ENCODE measurements at places on chromosomes 6 and 20. TPM values are rescaled to one million over a fixed set of nuclear protein-coding genes. Genes with fewer than 3 reads are reported as not detected.

- no peak for DNase-seq
Observed at GRCh38 chr6:154485815-154486214, 24.7 kb downstream of the CNKSR3 start.

DNA sequence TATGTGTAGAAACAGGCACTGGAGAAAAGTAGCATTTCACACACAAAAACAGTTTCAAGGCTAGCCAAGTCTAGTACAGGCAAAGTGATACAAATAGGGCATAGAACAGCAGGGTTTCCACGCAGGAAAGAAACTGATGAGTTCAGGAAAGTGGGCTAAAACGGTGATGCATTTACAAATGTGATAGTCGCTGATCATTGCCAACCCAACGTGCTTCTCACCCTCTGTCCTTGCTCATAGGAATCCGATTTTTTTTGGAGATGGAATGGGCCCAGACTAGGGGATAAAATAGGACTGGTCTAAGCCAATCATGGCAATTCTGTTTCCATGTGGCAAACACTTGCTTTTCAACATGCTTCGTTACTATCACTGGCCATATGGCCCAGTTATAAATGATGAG lies 536.6 kb downstream of the PRKN start:
- no peak for DNase-seq

- peak; percentile 9 for DNase-seq
Observed at GRCh38 chr20:40223810-40224209, 465.2 kb downstream of the MAFB start.

GRCh38 chr20:17803765-17804164 lies 104.0 kb downstream of the BANF2 start:
- DNase-seq, result no peak

- DNase-seq, result peak; percentile 2
Observed at GRCh38 chr20:52103913-52104545, 87.5 kb downstream of the ZFP64 start.

- DNase-seq, result no peak
Observed at GRCh38 chr20:36519944-36520343, 21.4 kb upstream of the MYL9 start.

DNA sequence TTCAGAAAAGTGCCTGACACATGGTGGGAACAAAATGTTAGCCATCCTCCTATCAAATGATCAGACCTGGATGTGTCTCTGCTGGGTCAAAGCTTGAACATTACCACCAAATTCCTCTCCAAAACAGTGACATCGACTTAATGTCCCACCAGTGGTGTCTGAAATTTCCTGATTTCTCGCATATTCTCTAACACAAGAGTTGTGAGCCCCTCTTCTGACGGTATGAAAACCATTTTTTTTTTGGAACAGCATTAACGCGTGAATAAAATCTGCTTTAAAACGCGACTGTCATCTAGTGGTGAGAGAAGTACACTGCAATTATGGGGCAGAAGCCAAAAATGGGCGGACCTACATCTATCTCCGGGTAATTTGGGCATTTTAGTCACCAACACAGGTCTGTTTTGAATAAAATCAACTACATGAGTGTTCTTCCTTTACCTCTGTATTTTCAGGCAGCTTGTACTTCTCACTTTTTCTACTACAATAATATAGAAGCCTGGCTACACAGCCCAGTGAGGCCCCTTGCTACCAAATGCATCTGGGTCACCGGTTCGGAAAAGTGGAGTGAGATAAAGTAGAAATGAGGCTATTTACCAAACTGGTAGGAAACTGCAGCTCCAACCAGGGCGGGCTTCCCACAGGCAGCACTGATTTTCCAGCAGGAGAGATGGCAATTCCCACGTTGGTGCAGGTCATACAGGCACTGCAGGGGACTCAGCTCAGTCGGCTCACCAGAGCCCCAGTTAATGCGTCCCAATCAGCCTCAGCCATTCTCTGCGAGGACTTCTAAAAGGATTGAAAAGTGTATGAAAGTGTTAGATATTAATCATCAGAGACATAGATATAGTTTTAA lies 27.4 kb downstream of the MGME1 start:
- peak; percentile 70 for DNase-seq

GRCh38 chr6:117555882-117556498 lies 46.3 kb downstream of the GOPC start:
- DNase-seq, result peak; percentile 42

GRCh38 chr20:60060593-60060992 lies 102.4 kb downstream of the CDH26 start:
- DNase-seq, result no peak

- DNase-seq, result peak; percentile 62
Observed at GRCh38 chr6:135941275-135942025, 89.9 kb downstream of the PDE7B start.

DNA sequence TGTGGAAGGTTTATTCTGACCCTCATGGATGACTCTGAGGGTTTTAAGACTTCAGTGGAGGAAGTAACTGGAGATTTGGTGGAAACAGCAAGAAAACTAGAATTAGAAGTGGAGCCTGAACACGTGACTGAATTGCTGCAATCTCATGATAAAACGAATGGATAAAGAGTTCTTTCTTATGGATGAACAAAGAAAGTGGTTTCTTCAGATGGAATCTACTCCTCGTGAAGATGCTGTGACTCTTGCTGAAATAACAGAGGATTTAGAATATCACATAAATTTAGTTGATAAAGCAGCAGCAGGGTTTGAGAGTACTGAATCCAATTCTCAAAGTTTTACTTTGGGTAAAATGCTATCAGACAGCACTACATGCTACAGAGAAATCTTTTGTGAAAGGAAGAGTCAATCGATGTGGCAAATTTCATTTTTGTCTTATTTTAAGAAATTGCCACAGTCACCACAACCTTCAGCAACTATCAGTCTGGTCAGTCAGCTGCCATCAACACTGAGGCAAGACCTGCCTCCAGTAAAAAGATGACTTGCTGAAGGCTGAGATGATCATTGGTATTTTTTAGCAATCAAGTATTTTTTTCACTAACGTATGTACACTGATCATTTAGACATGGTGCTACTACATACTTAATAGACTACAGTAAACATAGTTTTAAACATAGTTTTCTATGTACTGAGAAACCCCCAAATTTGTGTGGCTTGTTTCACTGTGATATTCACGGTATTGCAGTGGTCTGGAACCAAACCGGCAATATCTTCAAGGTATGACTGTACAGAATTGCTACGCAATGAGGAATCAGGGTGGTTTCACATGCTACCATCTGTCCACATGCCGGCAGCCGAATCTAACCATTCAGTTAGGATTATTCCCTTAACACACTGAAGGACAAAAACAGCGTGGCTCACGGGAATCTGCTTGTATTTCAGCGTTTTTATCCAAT lies 149.0 kb downstream of the MYB start:
- DNase-seq, result no peak

DNA sequence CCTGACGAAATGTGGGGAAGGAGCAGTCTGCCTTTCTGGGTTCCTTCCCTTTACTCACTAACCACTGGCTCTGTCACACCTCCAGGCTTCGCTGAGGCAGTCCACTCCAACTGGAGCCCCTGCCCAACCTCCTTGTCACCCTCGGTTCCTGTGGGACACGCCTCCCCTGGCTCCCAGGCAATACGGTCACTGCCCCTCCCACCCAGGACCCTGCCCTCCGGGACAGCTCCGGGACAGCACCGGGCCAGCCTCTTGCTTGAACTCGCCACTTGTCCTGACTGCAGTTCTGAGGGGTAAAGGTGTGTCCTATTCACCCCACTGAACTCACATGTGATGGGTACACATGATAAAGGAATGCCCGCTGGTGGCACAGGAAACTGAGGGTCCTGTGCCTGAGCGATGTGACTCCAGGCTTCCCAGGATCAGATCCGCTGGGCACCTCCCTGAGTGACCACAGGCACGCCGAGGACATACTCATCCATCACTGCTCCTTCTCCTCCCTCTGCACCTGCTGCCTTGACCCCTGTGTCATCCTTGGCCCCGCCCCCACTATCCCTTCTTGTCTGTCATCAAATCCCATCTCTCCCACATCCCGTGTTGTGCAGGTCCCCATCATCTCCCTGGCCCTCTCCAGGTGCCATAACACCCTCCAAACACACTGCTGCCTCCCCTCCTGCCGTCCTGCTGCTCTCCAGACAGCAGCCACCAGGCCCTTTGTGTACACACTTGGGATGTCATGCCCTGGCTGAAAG lies 7.9 kb downstream of the SDCBP2 start:
- DNase-seq, result no peak

GRCh38 chr6:10014557-10014956 lies 400.3 kb downstream of the TFAP2A start:
- DNase-seq, result peak; percentile 65

DNA sequence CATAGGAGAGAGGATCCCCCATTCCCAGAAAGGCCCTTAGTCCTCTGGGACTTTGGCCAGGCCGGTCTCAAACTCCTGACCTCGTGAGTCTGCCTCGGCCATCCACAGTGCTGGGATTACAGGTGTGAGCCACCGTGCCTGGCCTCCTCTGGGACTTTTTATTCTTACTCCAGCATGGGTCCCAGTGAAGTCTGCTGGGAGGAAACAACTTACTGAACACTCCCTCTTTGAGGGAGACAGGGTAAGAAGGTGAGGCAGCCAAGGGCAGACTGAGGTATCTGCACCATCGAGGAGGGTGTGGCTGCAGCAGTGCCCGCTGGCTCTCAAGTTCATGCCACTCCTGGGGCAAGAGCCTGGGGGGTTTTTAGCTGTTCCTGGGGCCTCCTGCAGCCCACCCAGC lies 2.4 kb downstream of the BAK1 start:
- no peak for DNase-seq

DNA sequence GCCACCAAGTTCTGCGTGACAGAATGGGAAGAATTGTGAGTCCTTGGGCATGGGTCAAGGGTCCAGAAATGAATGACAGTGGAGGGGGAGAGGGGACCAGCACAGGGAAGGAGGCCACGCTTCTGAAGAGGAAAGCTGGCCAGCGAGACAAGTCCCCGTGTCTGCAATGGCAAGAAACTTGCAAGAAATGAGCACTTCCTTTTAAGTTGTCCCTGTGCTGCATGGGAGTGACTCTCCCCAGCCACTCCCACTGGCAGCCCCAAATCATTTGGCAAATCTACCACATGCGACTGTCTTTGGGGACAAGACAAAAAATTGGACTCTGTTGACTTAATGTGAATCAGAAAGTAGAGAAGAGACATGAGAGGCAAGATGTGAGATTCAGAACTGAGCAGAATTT lies 242.2 kb upstream of the RREB1 start:
- DNase-seq, result no peak

DNA sequence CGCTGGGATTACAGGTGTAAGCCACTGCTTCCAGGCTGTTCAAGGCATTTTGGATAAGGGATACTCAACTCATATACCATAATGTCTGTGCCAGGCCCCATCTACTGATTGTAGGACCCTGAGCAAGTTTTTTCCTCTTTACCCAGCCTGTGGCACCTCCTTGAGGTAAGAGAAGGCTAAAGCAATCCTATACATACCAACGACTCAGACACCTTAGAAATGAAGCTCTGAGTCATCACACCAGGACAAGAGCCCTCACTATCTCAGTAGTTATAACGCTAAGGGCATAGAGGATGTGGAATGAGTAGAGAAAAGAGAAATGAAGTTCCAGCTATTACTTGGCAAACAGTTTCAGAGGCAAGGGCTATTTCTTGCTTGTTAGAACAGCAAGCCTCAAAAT lies 16.9 kb downstream of the NDRG3 start:
- no peak for DNase-seq

- DNase-seq, result peak; percentile 65
Observed at GRCh38 chr6:148869585-148869984, 122.8 kb downstream of the UST start.

GRCh38 chr6:134464690-134465411 lies 146.9 kb upstream of the SGK1 start:
- no peak for DNase-seq

- DNase-seq, result no peak
Observed at GRCh38 chr6:15370733-15371671, 125.1 kb downstream of the JARID2 start.

- no peak for DNase-seq
Observed at GRCh38 chr6:46932526-46933319, 11.0 kb upstream of the ADGRF5 start.

DNA sequence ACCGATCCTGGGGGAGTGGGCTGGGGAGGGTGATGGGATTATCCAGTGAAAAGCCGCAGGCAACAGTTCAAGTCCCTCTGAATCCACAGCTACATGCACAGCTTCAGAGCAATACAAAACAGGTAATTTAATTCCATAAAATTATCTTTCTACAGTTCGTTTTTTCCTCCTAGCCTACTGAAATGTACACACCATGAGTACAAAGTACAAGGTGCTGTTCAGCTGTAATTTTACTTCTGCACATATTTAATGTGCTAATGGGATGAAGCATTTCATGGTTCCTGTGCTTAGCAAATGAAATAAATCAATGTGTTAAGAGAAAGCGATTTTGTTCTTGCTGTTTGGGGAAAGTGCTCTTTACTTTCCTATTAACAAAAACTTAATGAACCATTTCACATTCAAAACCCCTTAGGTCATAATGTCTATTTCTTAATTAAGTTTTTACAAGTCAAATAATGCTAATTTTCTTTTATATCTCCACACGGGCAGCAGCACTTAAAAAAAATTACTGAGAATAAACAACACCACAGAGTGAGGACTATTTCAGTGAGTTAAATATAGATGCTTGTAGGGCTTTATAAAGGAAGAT lies 71.8 kb downstream of the INSM1 start:
- no peak for DNase-seq

DNA sequence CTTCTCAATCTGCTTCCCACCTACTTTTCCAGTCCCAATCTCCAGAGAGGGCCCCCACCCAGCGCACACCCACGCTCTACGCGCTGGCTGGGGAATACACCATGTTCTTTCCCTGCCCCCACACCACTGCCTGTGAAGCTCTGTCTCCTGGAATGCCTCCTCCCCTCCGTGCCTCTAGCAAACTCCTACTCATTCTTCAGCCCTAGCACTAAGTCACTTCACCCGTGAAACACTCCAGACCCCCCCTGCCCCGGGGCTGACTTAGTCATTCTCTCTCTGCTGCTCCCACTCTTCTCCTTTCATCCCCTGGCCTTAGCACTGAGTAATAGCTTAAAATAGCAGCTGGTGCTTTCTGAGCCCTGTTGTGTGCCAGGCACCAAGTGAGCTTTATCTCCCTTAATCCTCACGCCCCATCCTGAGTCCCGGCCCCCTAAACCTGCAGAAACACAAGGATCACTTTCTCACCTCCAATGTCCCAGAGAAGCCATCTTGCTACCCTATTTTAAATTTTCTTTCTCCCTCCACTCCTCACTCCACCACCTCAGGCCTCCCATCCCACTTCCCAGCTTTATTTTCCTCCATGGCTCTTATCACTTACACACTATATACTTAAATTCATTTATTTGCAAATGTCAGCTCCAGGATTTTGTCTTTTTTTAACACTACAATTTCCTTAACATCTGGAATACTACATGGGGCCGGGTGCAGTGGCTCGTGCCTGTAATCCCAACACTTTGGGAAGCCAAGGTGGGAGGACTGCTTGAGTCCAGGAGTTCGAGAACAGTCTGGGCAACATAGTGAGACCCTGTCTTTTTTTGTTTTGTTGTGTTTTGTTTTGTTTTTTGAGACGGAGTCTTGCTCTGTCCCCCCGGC lies 6.3 kb upstream of the PARD6B start:
- DNase-seq, result peak; percentile 99

- DNase-seq, result peak; percentile 47
Observed at GRCh38 chr6:79269877-79270276, 35.4 kb upstream of the HMGN3 start.

OR2H1 gene
- 1.2 TPM for total RNA-seq

MOG gene
- 2.9 TPM for total RNA-seq

LHFPL5 gene
- total RNA-seq, result 0.24 TPM

SLC26A8 gene
- 3.1 TPM for total RNA-seq

BPIFB2 gene
- total RNA-seq, result not detected

EEF1A2 gene
- 7.2 TPM for total RNA-seq

HLA-DPB1 gene
- total RNA-seq, result 1.7 TPM

CTAGE9 gene
- 6.3 TPM for total RNA-seq

ID4 gene
- 222 TPM for total RNA-seq

GPLD1 gene
- not detected for total RNA-seq
